ENCODE measurements at places on chromosomes 3 and 15.

DNA sequence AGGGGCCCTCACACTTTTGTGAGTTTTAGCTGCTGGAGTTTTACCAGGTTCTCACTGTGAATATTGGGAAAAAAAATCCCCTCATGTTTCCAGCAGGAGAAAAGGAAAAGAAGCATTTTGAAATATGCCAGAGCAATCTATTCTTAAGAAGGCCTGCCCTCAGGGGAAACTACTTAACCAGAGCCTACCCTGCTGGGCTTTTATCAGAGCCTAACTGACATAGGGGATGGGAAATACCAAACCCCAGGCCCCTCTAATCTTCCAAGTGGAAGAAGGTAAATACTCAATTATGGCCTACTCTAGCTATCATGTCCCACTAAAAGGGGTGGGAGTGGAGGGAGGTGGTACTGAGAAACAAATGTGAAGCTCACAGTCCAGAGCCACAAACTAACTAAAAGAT, 68.7 kb upstream of the NMNAT3 start:
- DNase-seq = no peak

DNA sequence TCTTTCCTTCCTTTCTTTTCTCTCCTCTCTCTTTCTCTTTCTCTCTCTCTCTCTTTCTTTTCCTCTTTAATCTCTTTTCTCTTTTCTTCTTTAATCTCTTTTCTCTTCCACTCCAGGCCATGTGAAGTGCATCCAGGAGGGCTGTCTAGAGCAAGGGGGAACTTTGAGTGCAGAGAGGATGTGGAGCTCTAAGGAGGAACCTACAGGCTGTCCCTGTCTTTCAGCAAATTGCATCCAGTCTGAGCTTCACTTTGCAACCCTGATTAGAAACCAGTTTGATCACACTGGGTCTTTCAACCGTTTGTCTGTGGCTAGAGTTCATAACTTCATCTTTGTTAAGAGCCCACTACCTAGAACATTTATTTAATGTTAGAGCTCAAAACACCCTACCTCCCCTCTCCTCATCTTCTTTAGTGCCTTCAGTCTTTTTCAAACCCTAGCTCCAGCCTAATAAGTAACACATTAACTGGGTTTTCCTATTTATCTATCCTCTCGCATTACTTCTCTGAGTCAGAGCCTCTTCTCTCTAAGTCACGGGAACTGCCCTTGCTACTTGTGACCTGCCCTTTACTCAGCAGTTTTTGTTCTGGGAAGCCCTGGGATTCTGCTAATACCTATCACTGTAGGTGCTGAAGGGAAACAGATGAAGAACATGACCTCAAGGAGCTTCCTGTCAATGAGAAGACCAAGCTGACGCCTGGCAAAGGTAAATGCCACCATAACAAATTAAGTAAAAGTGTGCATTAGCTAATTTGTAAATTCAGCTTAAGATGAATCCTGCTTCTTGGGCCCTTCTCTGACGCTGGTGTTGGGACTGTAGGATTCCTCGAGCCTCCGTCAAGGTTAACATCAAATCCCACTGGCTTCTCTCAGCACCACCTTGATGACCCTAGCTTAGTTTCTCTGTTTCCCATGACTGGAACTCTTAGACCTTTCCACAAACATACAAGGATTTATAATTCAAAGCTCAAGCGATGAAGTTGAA, at the start of gene GCNT3:
Gene GCNT3, plus strand, starts transcription at position 508 of the 985 bp plus-strand sequence. CDS start 6,456 bp downstream, outside the sequence.
- no peak for DNase-seq

DNA sequence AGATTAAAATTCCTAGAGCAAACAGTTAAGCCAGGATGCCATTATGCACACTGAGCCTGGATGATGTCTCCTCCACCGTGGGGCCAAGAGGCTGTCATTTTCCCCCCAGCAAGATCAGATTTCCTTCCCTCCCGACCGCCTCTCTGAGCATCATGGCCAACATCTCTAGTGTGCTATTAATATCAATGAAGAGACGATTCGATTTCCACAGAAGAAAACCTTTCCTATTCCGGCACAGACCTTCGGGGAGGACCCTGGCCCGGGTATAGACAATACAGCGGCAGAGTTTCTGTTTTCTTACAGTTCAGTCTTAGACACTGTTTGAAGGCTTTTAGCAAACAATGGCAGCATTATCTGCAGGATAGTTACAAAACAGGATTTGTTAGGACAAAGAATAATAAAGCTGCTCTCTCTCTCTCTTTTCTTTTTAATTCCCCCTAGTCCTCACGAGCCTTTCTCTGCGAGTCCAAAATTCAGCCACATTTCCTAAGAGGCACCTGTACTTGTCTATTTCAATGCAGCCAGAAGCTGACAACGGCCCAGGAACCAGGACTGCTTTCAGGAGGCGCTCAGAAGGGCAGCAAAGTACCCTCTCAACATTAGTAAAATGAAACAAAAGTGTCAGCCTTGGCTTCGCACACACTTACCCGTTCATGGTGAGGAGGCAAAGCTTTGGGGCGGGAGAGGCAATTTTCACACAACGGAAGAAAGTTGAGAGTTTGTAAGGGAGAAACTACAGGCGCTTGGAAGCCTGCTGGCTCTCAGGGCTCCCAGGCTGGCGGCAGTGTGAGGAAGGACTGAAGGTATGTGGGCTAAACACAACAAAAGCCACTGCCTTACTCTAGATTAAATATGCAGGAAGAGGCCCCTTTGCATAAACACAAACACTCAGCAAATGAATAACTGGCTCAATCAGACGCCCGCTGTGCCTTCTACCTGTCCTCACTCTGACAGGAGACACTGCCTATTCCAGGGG, 278.0 kb downstream of the FOXP1 start:
- DNase-seq = no peak

GRCh38 chr3:133932009-133932408, 36.3 kb upstream of the RAB6B start:
- DNase-seq = no peak

GRCh38 chr3:42503957-42504333, 1.5 kb downstream of the VIPR1 start:
- DNase-seq = no peak

DNA sequence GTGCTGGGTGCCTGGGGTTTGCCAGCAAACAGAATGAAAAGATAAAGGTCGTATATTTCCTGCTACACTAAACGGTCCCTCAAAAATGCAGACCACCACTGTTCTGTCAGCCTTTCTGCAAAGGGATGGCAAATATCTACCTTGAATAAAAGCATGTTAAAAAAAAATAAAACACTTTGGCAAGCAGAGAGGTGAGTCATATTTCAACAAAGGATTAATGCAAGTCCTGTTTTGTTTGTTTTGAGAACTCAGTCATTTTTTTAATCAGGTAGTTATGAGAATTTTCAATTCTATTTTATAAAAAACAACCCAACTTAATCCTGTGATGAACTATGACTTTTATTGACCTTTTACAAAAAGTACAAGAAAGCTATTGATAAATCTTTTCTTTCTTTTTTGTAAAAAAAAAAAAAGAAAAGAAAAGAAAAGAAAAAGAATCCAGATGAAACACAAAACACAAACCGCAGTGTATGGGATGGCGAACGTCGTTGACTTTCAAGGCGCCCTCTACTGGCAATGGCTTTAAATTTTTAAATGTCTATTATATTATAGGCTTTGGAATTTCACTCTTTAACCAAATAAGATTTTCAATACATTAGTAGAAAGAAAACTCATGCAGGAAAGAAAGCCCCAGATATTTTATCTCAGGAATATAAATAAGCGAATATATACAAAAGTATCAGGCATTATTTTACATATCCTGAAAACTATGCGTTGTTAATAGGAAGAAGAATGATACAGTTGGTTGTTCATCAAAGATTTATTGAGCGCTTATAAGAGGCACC, 87.8 kb downstream of the NCEH1 start:
- peak; percentile 36 for DNase-seq

GRCh38 chr3:52532517-52532837, 1.2 kb downstream of the NT5DC2 start:
- no peak for DNase-seq

- peak; percentile 31 for DNase-seq
Measured at GRCh38 chr3:138781012-138781470, 53.7 kb downstream of the PIK3CB start.

DNA sequence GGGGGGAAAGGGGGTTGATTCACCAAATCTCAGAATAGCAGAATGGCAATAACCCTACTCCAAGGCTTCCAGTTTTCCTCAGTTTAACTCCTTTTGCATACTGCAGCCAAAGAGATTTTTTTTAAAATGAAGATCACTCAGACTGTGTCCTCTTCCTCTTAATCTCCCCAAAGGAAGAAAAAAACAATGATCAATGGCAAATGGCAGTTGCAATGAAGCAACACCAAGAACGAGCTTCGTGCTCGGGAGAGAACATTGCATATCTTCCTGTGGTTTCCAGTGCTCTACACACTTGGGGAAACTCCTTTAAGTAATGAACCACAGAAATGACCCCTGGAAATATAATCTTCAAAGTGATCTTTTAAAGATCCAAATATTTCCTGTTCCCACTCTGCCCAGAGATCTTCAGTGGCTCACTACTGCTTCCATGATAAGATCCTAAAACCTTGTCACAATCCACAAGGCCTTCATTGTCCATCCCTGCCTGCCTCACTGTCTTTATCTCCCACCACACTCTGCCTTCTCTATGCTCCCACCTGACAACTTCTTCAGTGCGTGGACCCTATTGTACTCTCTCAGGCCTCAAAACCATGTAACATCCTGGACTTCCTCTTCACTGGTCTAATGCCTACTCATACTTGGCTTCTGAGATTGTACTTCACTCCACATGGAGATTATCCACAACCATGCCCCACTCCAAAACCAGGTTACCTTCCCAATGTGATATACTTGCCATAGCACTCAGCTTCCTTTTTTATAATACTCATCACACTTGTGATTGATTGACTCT, 394.8 kb downstream of the FHIT start:
- DNase-seq = no peak

GRCh38 chr3:122366379-122366749, 16.7 kb downstream of the MIX23 start:
- DNase-seq = no peak

DNA sequence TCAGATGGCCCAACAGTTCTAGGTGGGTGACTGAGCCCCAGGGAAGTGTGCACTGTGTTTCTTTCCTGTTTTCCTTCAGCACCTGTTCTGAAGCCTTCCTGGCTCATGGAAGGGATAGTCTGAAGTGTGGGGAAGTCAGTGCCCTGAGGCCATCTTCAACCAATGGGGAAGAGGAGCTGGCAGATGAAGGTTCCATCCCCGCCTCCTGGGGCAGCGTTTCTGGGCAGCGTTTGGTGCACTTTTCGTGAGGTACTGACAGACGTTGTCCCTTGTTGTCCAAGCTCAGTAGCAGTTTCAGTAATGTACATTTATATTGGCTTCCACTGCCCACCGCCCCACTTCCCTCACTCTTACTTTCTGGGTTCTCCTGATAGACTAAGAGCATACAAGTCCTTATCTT, 42.6 kb upstream of the SLC25A26 start:
- no peak for DNase-seq

GRCh38 chr15:29568840-29569532, 253.3 kb downstream of the TJP1 start:
- DNase-seq = no peak

- DNase-seq = no peak
Measured at GRCh38 chr15:63726491-63726890, 107.3 kb downstream of the HERC1 start.

DNA sequence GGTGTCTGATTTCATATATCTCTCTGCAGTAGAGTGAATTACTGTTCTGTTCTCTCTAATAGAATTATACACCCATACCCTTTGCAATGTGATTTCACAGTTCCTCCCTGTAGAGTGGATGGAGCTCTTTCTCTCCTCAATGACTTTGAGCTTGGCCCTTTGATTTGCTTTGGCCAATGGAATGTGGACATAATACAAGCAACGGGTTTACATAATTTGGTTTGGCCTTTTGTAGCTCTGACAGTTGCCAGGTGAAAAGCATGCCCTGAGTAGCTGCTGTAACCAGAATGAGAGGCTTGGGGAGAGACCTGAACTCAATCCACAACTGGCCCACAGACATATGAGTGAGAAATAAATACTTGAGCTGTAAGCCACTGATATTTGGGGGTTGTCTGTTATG, 32.1 kb downstream of the ZDHHC23 start:
- DNase-seq = no peak

GRCh38 chr3:2652386-2652785, 457.8 kb downstream of the IL5RA start:
- no peak for DNase-seq

DNA sequence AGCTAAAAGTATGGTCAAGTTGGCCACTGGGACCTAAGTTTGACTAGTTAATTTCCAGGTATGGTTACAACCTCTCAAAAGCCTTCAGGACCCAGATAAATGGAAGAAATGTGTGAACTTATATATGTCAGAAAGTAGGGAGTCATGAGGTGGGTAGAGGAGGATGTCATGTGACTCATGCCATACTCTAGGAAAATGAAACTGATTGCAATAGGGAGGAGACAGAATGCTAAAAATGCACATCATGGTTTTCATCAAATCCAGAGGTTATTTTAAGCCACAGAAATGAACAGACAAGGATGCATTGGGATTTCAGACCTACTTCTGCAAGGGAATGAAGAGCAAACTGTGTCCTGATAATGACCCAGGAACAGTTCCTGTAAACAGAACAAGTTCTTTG, 310.0 kb downstream of the EDEM1 start:
- DNase-seq = no peak

DNA sequence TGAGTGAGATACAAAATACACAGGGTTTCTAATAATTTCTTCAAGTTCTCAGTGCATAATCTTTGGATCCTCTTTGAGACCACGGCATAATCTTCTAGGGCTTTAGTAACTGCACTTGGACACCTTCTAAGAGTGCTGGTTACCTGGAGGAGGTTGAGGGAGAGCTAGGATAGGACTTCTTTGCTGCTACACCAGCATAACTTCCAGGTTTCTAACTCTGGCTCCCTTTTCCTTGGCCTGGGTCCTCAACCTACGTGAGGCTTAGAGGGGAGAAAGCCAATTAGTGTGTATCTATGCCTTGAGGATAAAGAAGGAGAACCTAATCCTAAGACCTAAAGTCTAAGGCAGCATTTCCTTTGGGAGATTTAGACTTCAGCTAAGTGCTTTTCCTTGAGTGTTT, 184.8 kb downstream of the LSAMP start:
- no peak for DNase-seq
